ENCODE measurements at places on chromosomes 2 and 18. TPM values are rescaled to one million over a fixed set of nuclear protein-coding genes. Genes with fewer than 3 reads are reported as not detected.
A peak's percentile ranks its signal among the peaks of the same experiment; 100 is the strongest.

- no peaks in the 10 kb centered on the region for H3K4me1 ChIP-seq
- no peak overlapping the region for H3K4me3 ChIP-seq
- no peak overlapping the region for H3K27ac ChIP-seq
- no peaks in the 10 kb centered on the region for H3K36me3 ChIP-seq
- no peaks in the 10 kb centered on the region for H3K27me3 ChIP-seq
Observed at GRCh38 chr2:60219536-60219935, 333.9 kb downstream of the BCL11A start.

DNA sequence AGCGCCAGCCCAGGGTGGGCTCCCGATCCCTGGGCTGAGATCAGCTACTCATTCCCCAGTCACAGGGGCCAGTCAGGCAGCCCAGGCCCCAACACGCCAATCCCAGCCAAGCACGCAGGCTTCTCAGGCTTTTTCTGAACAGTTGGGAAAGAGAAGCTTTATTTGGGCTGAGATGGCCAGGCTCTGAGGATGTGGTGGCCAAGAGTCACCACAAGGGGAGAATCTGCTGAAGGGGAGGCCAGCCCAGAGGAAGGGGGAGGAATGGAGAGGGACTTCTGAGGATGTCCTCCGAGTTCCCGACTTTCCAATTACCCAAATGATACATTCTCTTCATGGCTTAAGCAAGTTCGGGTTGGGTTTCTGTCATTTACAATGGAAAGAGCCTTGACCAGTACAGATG lies 2.8 kb upstream of the DIPK1C start:
- H3K27me3 ChIP-seq: peaks cover 17% of the 10 kb centered on the region
- no peak overlapping the region for H3K4me3 ChIP-seq
- H3K4me1 ChIP-seq: peaks cover 4% of the 10 kb centered on the region
- no peak overlapping the region for H3K27ac ChIP-seq

- no peak for DNase-seq
- no peak overlapping the region for H3K27ac ChIP-seq
- no peaks in the 10 kb centered on the region for H3K27me3 ChIP-seq
- no peaks in the 10 kb centered on the region for H3K4me1 ChIP-seq
- no peak overlapping the region for H3K4me3 ChIP-seq
Observed at GRCh38 chr2:237025090-237025865, 60.4 kb upstream of the COPS8 start.

DNA sequence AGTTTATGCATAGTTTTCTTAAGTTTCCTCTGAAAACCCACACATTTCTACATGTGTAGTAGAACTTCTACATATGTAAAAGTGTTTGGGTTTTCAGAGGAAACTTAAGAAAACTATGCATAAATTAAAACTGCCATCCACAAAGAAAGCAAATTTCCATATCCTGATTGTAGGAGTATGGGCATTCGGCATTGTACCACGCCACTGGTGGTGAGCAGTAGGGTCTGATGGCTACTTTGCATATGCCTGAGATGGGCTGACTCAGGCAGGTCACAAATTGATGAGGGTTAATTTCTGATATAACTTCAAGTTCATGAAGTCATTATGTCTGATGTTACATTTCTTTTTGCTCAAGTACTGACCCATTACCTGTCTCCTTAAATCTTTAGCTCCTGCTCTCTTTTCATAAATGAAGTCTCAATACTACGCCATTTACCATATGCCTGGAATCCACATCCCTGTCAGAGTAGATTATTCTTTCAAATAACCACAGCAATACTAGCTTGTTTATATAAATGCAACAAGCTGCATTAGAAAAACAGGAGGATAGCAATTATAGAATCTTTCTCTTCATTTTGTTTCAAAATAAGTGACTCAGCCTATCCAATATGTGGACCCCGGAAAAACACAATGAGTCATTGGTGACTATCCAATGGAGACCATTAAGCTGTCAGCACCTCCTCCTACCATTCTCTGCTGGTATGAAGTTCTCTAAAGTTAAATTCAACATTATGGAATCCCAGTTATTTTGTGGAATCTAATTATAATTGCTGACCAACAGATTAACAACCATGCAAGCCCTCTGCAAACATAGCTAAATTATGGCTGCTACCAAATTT lies 355.2 kb upstream of the UBE2E3 start:
- H3K4me3 ChIP-seq: no peak overlapping the region
- H3K27me3 ChIP-seq: peaks cover 4% of the 10 kb centered on the region
- DNase-seq: no peak
- H3K36me3 ChIP-seq: no peaks in the 10 kb centered on the region
- H3K27ac ChIP-seq: no peak overlapping the region

DNA sequence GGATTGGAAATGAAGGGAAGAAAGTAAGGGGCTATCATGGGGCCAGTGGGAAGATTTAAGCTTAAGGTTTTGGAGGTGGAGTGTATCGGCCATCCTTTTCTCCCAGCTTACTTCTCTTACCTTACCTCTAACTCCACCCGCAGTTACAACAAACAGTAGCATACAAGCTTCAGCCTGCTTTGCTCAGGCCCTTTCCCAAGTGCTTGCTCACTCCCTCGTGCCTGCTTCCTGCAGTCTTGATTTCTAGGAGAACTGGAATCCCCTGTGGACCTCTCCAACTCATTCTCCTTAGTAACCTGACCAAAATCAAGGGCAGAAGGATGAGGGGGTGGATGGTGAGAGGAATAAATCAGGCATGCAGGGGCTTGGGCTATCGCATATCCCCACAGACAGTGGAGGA lies 5.8 kb upstream of the LYG2 start:
- H3K27ac ChIP-seq: no peak overlapping the region
- no peaks in the 10 kb centered on the region for H3K27me3 ChIP-seq
- H3K4me3 ChIP-seq: no peak overlapping the region

- no peaks in the 10 kb centered on the region for H3K27me3 ChIP-seq
- peaks cover 67% of the 10 kb centered on the region for H3K36me3 ChIP-seq
- DNase-seq: peak; percentile 76
- peak overlapping the region; percentile 6 for H3K4me3 ChIP-seq
- peaks cover 85% of the 10 kb centered on the region for H3K4me1 ChIP-seq
Observed at GRCh38 chr2:203763241-203763937, 57.0 kb downstream of the CD28 start.

GRCh38 chr2:221501883-221502269 lies 70.2 kb downstream of the EPHA4 start:
- H3K4me3 ChIP-seq: no peak overlapping the region
- peak overlapping the region; percentile 66 for H3K27ac ChIP-seq
- DNase-seq: no peak
- peaks cover 32% of the 10 kb centered on the region for H3K4me1 ChIP-seq
- peaks cover 2% of the 10 kb centered on the region for H3K36me3 ChIP-seq

DNA sequence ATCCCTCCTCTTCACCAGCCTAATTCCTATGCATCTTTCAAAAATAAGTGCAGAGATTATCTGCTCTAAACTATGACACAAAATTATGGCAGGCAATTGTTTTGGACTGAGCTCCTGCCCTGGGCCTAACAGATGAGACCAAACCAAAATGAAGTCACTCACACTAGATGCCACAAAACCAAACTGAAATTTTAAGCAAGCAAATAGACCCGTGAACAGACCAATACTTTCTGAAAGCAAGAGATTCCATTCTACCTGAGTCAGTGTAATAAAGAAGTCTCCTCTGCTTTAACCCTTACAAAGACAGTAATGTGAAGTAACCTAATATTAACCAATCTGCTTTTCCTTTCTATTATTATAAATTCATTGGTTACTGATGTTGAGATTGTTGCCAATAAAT lies 84.3 kb downstream of the RIT2 start:
- no peaks in the 10 kb centered on the region for H3K4me1 ChIP-seq
- H3K27me3 ChIP-seq: no peaks in the 10 kb centered on the region
- no peak for DNase-seq
- H3K36me3 ChIP-seq: no peaks in the 10 kb centered on the region
- no peak overlapping the region for H3K27ac ChIP-seq

- no peaks in the 10 kb centered on the region for H3K4me1 ChIP-seq
- no peak overlapping the region for H3K27ac ChIP-seq
- H3K36me3 ChIP-seq: no peaks in the 10 kb centered on the region
- no peak for DNase-seq
Observed at GRCh38 chr2:824954-825353, 125.7 kb upstream of the SNTG2 start.

GRCh38 chr18:10072671-10073175 lies 158.9 kb downstream of the VAPA start:
- H3K4me3 ChIP-seq: no peak overlapping the region
- peaks cover 2% of the 10 kb centered on the region for H3K27me3 ChIP-seq
- DNase-seq: no peak
- H3K36me3 ChIP-seq: no peaks in the 10 kb centered on the region
- no peak overlapping the region for H3K27ac ChIP-seq

DNA sequence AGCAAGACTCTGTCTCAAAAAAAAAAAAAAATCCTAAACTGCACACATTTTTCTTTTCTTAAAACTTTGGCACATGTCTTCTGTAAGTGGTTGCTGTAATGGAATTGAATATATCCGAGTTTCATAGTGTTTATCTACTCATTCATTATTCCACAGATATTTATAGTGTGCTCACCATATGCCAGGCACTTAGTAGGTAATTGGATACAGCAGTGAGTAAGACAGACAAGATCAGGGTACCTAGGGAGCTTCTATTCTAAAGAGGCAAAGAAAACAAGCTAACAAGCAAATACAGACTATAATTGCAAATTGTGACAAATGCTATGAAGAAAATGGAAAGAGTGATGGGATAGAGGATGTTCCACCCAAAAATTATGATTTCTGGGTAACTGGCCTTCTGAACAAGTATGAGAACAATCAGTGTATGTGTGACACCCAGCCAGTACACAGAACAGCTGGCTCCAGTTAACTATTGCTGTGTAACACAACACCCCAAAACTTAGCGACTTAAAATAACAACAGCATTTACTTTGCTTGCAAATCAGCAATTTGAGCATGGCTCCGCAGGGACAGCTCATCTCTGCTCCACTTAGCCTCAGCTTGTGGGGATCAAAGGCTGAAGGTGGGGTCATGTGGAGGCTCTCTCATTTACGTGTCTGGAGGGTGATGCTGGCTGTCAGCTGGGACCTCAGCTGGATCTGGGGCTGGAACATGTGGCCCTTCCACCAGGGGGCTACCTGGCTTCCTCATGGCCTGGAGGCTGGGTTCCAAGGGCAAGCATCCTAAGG lies 224.9 kb downstream of the INSIG2 start:
- no peak overlapping the region for H3K27ac ChIP-seq
- DNase-seq: peak; percentile 19
- no peaks in the 10 kb centered on the region for H3K27me3 ChIP-seq
- no peaks in the 10 kb centered on the region for H3K36me3 ChIP-seq
- peaks cover 7% of the 10 kb centered on the region for H3K4me1 ChIP-seq

DNA sequence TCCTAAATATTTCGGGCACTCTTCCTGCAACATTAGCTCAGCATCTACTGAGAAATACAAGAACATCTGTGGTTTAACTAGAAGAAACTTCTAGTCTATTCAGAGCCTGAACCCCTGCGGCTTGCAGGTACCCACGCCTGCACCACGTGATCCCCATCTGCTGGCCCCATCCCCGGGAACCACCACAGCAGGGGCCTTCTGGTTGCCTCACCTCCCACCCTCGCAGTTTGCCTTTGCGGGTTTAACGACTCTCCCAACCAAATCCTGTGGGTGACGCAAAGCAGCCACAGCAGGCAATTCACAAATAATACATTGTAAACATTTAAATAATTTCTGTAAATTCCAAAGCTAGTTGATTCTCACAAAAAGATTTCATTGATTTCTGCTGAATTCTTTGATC lies 90.2 kb upstream of the TMEM18 start:
- H3K4me3 ChIP-seq: no peak overlapping the region
- DNase-seq: peak; percentile 45
- H3K36me3 ChIP-seq: no peaks in the 10 kb centered on the region
- peaks cover 8% of the 10 kb centered on the region for H3K27me3 ChIP-seq
- H3K27ac ChIP-seq: no peak overlapping the region

DNA sequence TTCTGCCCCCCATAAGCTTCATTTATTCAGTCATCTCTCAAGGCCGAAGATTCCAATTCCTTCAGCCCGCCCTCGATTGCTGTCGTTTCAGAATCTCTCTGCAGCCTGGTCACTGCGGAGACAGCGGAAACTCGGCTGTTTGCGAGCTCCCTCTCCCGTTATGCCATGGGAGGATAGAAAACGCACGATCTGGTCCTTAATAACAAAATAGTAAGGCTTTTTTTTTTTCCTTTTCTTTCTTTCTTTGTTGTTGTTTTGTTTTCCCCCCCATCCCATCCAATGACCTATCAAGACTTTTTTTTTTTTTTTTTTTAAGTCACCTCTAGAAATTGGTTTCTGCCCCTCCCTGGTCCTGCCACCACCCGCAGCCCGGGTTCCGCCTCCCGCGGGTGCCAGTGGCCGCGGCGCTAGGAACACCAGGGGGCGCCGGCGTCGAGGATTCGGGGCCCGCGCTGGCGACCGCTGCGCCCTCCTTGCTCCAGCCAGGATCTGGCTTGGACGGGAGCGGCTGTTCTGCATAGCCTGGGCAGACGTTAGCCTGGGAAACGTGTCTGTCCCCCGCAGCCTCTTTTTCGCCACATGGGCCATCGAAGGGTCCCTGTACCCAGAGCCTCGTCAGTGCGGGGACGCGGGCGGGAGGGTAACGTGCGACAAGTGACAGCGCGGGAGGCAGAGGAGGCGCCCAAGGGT lies 10.1 kb downstream of the CPLX4 start:
- H3K4me1 ChIP-seq: no peaks in the 10 kb centered on the region
- no peaks in the 10 kb centered on the region for H3K36me3 ChIP-seq
- DNase-seq: peak; percentile 82

Gene IHH
- total RNA-seq: not detected

Gene SLC4A3
- total RNA-seq: 0.16 TPM

Gene GORASP2
- 69.8 TPM for total RNA-seq

Gene CAPN14
- 0.51 TPM for total RNA-seq

Gene VSNL1
- not detected for total RNA-seq

All from activated CD4-positive, alpha-beta T cell treated with anti-CD3 and anti-CD28 coated beads for 36 hours (primary cell).